Activated naive CD4-positive, alpha-beta T cell treated with Interleukin-2 at 50 U/mL for 16 hours (primary cell): ENCODE measurements at places on chromosomes 5 and 9.

- no peak for DNase-seq
Observed at GRCh38 chr5:159343295-159344094, 13.2 kb upstream of the IL12B start.

DNA sequence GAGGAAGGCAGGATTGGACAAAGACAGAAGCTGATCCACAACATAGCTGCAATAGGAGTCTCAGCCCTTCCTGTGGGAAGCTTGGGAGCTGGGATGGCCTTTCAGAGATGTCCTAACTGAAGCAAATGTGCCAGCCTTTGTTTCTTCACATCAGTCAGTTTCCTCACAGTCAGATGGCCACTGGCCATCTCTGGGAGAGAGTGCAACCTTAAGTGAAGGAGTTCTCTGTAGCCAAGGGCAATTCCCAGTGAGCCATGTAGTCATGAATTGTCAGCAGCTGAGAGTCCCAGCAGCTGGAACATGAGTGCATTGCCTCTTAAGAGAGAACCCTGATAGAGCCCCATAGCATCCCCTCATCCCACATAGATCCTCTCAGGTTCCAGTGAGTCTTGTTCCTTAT is 89.1 kb upstream of the LIFR start:
- DNase-seq, result no peak

- DNase-seq, result no peak
Observed at GRCh38 chr5:20166456-20166855, 178.5 kb upstream of the CDH18 start.

GRCh38 chr9:101514071-101514470 is 19.6 kb upstream of the RNF20 start:
- no peak for DNase-seq

DNA sequence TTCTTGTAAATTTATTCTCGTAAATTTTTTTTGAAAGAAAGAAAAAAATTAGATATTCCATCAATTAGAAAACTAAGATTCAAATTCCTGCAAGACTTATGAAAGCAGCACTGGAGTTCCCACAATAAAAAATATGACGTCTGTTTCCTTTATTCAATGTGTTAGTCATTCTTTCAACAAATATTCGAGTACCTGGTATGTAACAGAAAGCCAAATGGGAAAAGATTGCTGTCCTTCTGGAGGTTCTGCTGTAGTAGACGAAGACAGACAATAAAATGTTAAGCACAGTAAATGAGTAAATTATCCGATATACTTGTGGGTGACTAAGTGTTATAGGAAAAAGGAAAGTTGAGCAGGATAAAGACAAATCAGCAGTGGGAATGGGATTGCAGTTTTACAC is 92.2 kb downstream of the ADAMTSL1 start:
- no peak for DNase-seq

GRCh38 chr5:142387024-142387682 is 62.3 kb upstream of the SPRY4 start:
- DNase-seq, result no peak
